ENCODE measurements at places on chromosomes 1 and 21.

DNA sequence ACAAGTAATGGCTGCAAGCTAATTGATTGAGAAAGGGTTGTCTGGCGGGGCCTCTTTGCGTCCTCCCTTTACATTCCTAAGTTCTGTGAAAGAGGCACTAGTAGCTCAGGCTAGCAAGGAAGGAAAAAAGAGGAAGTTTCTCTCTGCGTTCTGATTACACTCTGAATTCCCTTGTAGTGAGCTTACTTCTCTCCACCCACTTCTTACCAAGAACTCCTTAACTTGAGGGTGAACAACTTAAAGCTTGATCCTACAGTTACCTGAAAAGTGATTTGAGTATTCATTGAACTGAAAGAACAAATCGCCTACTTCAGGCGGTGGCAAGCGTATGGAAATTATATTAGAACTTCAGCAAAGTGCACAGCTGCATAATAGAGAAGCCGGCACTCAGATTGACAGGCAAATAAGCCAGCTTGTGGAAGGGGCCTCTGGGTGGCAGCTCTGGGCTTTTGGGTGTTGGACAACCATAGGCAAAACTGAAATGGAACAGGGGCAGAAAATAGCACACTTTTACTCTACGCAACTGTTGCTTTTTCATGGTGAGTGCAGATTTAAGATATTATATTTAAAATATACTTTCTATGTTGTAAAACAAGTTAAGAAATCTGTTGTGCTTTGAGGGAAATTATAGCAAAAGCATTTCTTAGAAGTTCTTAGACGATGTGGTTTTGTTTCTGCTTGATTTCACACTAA is 464.5 kb downstream of the USP25 start:
- peak; percentile 88 for DNase-seq

GRCh38 chr1:38194472-38194871 is 147.9 kb upstream of the POU3F1 start:
- no peak for DNase-seq

- DNase-seq, result no peak
Observed at GRCh38 chr21:21401444-21401843, 403.2 kb downstream of the NCAM2 start.

DNA sequence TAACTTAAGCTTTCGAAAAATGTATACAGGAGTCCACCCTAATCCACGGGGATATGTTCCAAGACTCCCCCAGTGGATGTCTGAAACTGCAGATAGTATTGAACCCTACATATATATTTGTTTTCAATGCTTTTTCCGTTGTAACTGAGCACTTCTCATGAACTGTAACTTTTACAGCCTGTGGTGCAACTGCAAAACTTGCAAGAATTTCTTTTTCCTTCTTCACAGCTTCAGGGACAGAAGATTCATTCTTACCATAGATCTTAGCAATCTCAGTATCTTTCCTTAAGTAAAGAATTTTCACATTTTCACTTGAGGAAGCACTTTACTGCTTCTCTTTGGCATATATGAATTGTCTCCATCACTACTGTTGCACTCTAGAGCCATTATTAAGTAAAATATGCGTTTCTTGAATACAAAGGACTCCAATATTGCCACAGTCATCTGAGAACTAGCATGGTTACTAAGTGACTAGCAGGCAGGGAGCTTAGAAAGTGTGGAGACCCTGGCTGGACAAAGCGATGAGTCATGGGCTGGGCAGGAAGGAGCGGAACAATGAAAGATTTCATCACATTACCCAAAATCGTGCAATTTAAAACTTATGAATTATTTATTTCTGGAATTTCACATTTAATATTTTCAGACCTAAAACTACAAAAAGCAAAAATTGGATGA is 14.1 kb downstream of the DPYD start:
- peak; percentile 73 for DNase-seq

- peak; percentile 40 for DNase-seq
Observed at GRCh38 chr1:204791453-204792353, 79.0 kb upstream of the NFASC start.

DNA sequence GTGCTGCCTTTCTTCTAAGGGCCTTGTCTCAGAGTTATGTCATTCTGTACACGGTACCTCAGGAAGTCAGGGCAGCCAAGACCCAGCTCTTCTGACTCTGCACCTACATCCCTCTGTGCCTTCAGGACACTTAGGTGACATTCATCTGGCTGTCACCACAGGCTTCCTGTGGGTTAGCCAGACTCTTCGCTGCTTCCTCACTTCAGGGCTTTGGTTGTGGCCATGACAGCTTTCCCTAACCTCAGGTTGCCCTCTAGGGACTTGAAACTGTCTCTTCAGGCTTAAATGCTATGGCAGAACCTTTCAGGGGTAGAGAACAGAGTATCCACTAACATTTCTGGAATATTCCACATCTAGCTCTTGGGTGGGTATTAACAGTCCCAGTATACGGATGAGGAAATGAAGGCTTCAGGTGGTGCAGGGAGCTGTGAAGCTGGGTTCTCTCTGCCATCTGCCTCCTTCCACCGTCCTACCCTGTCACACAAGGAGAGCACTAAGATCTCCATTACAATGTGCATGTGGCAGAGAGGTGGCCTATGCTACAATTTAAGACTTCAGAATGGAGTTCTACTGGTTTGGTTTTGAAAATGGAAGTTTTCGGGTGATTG is 9.9 kb downstream of the TSSK3 start:
- DNase-seq, result no peak
